Posterior cingulate gyrus (tissue), 11 donors: ENCODE measurements at places on chromosomes 1 and 21.

- DNase-seq = no peak
Measured at GRCh38 chr1:244369256-244370057, 82.3 kb downstream of the ADSS2 start.

- no peak for DNase-seq
Measured at GRCh38 chr1:39354572-39354971, 136.9 kb upstream of the BMP8A start.

DNA sequence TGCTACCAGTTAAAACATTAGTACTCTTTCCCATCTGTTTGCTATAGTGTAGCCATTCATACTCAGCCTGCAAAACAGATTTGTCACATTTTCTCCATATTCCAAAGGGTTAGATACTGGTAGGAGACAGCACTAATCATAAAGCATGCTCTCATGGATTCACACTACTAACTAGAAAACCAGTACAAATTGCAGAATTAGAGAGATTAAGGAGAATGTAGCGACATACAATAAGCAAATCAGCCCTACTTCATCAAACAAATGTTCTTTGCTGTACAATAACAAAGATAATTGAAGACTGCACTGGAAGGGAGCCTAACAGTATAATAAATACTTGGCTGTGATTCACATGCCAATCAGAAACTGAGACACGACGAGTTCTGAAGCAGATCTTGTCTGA lies 368.0 kb upstream of the PRMT6 start:
- no peak for DNase-seq

DNA sequence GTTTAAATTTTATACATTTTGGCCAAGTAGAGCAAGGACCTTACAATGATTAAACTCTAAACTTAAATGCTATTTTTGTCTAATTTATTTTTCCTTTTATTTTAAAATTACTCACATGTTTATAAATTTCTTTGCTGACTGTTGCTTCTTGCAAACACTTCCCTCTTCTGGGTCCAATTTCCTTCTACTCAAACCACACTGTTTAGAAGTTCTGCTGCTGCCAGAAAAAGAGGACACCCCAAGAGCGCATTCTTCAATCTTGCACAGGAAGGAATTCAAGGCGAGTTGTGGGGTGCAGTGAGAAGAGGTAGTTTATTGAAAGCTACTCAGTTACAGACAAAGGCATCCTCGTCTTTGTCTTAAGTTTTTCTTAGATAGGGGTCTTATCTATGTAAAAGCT lies 88.5 kb upstream of the NEK7 start:
- no peak for DNase-seq

GRCh38 chr1:246332078-246332477 lies 175.0 kb downstream of the SMYD3 start:
- DNase-seq = no peak

GRCh38 chr1:59058665-59059439 lies 238.0 kb upstream of the FGGY start:
- no peak for DNase-seq

GRCh38 chr1:234409328-234409727 lies 36.1 kb downstream of the COA6 start:
- DNase-seq = no peak

DNA sequence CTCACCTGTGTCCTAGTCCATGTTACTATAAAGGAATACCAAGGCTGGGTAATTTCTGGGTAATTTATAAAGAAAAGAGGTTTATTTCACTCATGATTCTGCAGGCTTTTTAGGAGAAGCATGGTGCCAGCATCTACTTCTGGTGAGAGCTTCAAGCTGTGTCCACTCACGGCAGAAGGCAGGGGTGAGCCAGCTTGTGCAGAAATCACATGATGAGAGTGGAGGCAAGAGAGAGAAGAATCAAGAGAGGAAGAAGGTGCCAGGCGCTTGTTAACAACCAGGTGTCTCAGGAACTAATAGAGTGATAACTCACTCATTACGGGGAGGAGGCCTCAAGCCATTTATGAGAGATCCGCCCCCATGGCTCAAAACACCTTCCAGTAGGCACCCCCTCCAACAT lies 67.5 kb upstream of the CD34 start:
- DNase-seq = no peak

- no peak for DNase-seq
Measured at GRCh38 chr1:39954324-39954869, 548 bp upstream of the MFSD2A start.

DNA sequence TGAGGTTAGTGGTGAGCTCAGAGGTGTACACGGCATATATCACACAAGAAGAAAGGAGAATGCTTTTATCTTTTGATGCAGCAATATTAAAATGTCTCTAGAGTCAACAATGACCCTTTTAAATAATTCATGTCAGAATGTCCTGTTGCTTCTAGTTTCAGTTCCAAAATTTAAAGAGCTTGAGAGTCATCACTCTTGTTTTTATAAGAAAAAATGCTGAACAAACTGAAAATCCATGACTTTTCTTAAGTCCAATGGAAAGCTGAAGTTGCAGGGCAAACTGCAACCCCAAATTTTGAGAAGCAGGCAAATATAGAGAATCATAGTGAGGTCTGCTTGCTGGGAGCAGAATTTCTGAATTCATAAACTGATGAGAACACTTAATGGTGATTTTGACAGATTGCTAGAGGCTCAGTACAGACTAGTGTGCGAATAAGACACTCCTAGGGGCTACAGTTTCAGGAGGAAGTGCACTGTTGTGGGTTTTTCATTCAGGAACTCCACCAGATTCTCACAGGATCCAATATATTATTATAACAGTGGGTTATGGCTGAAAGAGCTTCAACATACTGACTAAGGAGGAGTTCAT lies 135.1 kb downstream of the CLIC6 start:
- no peak for DNase-seq

- no peak for DNase-seq
Measured at GRCh38 chr1:154859151-154859785, 10.8 kb downstream of the KCNN3 start.

- DNase-seq = no peak
Measured at GRCh38 chr21:41011098-41011731, 156.7 kb upstream of the BACE2 start.

- no peak for DNase-seq
Measured at GRCh38 chr1:30284728-30285475, 438.5 kb downstream of the MATN1 start.

DNA sequence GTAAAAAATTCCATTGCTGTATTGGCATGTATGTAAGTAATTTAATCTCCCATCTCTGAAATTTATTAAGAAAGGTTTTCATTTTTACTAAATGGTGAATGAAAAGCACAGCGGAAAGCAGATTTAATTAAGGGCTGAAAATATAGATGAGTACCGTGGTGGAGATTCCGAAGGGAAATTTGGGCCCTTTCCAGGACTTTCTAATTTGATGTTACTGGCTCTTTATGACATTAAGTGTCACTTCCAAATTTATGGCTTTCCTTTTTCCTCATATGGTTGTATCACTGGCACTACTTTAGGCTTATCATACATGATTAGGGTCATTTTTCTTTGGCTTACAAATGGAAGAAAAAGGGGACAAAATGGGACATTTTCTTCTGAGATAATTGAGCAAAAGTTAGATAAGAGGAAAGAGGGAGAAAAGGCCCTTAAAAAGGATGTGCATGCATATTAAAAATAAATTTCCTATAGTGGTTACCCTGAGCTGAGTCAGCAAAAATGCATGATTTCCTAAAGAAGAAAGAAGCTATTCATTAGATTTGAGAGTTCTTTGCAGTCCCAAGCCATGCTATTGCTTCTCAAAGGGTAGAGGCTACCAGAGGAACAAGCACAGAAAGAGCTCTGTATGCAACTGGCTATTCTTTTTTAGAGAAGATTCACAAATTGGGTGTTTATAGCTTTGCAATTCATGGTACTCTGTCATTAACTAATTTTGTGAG lies 74.9 kb upstream of the CNIH3 start:
- no peak for DNase-seq
